Occipital lobe (tissue), 3 donors: ENCODE measurements at places on chromosomes 11 and 22.

DNA sequence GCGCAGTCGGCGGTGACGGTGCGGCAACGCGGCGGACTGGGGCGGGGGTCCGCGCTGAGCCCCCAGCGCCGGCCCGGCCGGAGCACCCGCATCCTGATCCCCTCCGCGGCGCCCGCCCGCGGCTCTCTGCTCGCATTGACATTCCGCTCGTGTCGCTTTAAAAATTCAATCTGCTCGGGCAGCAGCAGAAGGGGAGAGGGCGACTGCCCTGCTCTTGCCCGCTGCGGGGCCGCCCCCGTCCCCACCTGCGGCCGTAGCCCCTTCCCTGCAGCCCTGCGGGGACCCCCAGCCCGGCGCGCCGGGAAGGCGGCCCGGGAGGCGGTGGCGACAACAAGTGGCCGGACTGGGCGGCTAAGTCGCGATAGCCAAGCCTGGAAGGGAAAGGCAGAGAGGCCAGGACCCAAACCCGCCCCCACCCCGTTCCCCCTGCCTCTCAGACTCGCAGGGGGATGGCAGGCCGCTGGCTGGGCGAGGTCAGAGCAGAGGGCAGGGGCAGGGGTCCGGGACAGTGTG, 1.1 kb downstream of the CABP7 start:
- DNase-seq = no peak

DNA sequence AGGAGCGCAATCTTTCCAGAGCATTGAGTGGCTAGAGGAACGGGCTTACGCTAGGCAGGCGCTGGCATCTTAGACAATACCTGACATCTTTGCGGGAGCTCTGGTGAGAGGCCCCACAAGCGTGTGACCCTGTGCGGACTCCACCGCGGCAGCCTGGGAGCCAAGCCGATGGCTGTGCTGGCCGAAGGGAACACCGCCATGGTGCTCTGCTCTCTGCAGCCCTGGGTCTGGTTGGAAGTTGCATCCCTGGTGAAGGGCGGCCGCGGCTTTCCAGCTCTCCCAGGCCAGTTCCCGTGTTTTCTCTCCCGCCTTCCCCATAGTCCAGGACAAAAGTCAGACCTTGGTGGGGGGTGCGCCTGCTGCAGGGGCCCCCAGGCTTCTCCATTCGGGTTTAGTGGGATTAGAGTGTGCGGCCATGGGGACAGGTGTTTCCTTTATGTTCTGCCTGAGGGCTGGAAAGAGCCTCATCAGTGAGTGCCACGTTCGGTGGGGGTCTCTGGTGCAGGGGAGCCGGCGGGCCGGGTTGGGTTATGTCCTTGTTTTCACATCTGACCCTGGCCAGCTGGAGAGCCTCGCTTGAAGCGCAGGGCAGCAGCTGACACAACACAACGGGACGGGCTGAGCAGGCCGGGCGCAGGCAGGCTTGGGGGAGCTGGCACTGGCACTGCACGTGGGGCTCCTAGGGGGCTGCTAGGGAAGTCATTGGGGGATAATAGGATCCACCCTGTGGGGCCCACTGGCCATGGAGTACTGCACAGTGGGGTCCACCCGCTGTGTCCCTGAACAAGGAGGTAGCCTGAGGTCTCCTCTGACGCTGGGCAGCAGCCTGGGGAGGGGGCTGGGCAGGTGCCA, 94.8 kb downstream of the KCNQ1 start:
- DNase-seq = no peak

DNA sequence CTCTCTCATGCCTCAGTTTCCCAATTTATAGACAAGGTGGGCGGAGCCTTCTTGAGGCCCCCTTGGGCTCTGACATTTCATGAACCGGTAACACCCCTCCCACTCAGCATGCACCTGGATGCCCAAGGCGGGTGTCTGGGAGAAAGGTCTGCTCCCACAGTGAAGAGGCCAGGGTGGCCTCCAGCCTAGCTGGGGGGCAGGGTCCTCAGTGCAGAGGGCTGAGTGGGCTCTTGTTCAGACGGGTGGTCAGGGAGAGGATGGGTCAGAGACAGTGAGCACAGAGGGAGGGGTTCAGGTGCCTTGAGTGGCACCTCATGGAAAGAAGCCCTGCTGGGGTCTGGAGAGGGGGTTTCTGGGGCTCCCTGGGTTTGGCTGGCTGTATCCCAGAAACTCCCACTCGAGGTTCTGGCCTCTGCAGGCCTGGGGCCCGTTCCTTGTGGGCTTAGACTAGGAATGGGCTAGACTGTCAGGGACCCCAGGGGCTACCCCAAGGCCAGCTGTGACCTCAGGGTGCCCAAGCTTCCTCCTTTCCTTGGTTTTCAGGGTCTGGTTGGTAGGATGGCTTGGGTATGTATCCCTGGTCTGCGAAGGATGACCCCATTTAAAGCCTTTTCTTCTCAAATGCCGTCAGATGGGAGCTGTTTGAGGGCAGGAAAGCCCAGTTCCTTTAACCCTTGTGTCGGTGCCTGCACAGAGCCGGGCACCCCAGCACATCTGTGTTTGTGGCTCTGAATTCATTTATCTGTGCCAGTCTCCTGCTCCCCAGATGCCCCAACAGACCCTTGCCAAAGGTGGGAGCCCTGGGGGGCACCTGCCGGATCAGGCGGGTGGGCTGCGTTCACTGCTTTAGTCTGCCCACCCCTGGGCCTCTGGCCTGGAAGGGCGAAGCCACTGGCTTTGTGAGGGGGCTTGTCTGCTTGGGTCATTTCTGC, 1.2 kb downstream of the SYNGR1 start:
- no peak for DNase-seq

- DNase-seq = no peak
These were observed 496.0 kb upstream of the LARGE1 start for GRCh38 chr22:34416022-34416860.

GRCh38 chr22:17152340-17152739, 6.7 kb downstream of the HDHD5 start:
- DNase-seq = no peak

DNA sequence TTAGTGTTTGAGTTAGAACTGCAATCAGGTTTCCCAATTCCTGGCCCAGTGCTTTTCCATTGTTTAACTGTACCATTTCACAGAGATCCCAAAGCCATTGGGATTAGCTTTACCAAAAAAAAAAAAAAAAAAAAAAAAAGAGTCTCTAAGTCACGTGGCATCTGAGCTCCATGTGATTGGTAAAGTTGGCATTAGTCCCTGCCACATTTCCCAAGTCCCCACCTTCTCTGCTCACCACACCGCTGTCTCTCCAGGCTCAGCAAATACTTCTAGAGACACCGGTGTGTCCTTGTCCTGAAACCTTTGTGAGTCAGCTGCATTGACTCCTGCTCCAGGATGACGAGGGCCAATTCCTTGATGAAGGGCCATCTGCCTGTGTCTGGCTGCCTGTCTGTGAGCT, 305.3 kb downstream of the KIRREL3 start:
- no peak for DNase-seq

DNA sequence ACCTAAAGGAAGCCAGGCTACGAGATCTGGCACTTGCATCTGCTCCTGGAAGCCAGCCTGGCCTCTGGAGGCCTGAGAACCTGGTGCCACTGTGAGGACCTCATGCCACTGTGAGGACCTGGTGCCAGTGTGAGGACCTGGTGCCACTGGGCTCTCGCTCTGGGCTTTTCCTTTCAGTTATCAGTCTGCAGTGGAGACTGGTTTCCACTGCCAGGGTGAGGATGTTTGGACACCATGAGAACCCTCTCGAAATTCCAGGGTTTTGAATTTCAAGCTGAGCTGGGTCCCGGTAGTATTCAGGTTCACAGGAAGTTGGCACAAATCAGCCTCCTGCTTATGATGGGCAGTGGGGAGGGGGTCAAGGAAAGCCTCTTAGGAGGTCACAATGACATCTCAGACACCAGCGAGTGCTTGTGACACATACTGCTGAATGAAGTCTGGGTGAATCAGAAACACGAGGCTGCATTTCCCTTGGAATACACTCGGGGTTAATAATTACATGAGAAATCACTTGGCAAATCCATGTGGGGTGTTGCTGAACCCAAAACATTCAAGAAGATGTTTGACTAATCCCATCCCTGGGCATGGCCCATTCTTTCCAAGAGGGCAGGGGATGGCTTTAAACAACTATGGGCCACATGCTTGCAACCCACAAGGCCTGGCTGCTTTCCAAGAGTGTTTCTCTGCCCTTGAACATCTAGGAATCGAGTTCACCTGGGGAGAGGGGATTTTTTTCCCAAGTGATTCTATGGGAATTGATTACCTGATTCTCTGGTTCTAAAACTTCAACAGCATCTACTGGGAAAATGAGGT, 60.2 kb downstream of the LINC01488 start:
- no peak for DNase-seq

- peak; percentile 80 for DNase-seq
These were observed at the start of gene GRIA4 for GRCh38 chr11:105609832-105610781. TSS of gene GRIA4 (plus strand) at chr11:105610073. CDS start at chr11:105610998, 925 bp downstream.

DNA sequence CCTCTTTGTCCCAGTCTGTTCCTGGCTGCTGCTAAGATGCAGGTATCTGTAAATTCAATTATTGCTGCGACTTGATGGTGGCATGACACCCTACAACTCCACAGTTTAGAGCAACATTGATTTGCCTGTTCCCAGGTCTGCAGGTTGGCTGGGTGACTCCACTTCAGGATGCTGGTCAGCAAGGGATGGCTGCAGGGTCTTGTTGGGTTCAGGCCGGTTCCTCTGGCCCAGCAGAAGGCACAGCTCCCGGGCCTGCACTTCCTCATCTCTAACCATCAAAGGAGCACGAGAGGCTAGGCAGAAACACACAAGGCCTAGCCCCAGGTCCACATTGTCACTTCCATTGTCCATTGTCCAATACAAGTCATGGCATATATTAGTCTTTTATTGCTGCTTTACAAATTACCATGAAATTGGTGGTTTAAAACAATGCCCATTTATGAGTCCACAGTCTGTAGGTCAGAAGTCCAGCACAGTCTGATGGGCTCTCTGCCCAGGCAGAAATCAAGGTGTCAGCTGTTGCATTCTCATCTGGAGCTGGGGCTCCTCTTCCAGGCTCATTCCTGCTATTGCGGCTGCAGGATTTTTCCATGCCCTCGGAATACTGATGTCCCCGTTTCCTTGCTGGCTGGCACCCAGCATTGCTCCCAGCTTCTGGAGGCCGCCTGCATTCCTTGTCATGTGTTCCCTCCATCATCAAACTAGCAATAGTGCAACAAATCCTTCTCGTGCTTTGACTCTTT, 96.6 kb upstream of the LMO1 start:
- no peak for DNase-seq

DNA sequence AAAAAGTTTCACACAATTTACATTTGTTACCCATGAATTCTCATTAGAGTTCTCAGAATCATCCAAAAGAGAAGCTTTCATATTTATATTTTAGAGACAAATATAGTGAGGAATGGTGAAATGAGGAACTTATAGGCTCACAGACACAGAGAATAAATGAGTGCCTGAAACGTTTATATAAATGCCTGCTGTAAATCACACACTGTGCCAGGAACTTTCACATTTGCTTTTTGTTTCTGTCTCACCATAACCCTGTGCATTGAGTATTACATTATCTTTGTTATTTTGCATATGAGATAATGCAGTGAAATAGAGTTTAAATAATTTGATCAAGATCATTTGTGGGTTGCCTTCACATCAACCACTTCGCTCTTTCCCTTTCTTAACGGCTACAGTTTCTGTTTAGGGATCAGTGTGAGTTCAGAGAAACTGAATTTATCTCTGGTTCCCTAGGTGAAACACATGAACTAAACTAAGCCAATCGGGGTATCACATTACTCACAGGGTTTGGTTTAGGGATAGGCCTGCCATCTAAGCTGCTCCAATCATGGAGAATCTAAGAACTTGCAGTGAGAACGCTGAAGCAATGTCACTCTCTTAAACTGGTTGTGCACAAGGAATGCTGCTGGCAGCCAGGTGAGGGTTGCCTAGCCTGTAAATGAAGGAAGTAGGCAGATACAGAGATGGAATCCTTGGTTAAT, 1339.2 kb upstream of the TENM4 start:
- no peak for DNase-seq

- DNase-seq = no peak
These were observed 117.4 kb downstream of the KIAA1671 start for GRCh38 chr22:25069758-25070481.

DNA sequence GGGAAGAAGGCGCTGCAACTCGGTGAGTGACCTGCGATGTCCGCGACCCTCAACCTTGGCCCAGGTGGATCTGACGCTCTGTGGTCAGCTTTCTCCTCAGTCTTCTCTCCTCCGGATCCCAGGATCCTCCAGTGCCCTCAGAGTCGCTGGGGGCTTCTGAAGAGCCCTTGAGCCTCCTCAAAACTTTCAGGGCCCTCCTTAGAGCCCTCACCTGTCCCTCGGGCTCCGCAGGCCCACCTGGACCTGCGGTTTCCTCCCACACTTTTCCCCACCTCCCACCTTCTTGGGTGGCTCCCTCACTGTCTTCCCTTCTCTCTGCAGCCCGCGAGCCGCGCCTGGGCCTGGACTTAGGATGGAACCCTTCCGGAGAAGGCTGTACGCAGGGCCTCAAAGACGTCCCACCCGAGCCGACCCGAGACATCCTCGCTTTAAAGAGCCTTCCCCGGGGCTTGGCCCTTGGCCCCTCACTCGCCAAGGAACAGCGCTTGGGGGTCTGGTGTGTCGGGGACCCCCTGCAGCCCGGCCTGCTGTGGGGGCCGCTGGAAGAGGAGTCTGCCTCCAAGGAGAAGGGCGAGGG, 335 bp downstream of the ZNF408 start:
- no peak for DNase-seq

- no peak for DNase-seq
These were observed 69.9 kb downstream of the HIRA start for GRCh38 chr22:19361501-19362103.

DNA sequence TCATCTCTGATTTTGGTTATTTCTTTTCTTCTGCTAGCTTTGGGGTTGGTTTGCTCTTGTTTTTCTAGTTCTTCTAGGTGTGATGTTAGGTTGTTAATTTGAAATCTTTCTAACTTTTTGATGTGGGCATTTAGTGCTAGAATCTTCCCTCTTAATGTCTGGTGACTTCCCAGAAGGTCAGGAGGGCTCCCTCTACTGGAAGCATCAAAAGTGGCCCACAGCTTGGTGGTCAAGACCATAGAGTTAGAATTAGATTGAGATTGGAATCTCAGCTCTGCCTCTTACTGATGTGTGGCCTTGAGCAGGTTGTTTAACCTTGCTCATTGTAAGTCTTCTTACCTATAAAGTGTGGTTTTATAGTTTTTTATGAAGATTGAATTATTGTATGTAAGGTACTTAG, 99.3 kb downstream of the FDX1 start:
- DNase-seq = no peak

GRCh38 chr22:28817919-28818859, 17.8 kb upstream of the XBP1 start:
- DNase-seq = no peak

- DNase-seq = no peak
These were observed 35.5 kb upstream of the CWF19L2 start for GRCh38 chr11:107493117-107493516.

DNA sequence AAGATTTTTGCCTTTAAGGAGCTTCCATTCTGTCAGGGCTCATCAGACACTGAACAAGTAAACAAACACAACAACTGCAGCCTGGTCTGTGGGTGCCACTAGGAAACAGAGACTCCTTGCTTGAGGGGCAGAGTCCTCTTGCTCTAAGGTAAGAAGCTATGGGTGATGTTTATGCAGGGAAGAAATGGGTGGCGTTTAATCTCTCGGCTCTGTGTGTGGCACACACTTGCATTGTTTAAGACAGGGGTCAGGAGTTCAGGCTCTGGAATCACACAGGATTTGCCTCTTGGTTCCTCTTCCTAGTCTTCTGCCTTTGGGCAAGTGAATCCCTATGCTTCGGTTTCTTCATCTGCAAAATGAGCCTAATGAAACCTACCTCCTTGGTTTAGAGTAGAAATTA, 90.3 kb downstream of the PRR5L start:
- DNase-seq = no peak
